Smooth muscle cell of the brain vasculature (primary cell): ENCODE measurements at places on chromosomes 13 and 19.

- no peak for DNase-seq
Measured at GRCh38 chr13:51920267-51920666, 58.5 kb downstream of the CCDC70 start.

DNA sequence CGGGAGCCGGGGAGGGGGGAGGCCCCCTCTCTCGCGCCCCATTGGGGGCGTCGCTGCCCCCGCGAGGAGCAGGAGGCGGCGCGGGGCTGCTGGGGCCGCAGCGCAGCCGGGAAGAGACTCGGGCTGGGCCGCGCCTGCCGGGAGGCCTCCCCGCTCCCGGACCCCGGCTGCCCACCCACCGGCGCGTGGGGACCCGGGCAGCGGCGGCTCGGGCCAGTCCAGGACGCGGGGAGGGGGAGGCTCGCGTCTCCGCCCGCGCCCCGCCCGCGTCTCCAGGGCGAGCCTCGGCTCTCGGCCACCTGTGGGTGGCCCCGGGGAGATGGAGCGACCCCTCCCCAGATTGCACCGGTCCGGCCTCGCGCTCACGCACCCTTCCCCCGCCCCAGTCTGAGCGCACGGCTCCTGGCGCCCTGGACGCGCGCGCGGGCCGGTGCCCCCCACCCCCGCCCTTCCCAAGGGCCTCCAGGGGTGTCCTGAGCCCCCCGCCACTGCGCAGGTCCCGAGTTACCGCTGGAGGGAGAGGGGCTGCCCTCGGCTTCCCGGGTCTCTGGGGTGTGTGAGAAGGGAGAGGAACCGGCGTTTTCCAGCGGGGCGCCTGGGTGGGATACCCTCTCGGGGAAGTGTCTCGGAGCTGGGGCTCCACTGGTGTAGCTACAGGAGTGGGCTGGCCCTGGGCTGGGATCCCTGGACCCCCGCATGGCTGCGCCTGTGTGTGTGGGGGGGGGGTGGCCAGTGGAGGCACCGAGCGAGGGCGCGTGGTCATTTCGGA, 645 bp downstream of the PALM start:
- no peak for DNase-seq

GRCh38 chr13:66965181-66965580, 265.0 kb downstream of the PCDH9 start:
- DNase-seq: no peak

DNA sequence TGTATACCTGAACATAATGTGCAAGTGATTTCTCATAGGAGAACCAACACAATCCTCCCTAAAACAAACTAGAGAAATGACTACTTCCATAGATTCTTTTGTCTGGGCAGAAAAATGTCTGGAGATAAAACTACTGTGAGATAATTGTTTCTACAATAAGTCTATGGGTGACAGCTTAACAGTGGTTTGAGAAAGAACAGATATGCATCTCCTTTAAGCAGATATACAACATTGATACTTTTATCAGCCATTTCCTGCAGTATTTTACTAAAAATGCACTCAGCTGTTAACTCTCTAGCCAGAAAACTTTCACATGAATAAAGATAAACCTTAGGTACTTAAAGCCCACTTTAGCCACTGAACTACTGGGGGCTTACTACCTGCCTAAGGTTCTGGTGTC, 1132.4 kb downstream of the EFNB2 start:
- DNase-seq: no peak

GRCh38 chr13:91375116-91375729, 23.2 kb upstream of the GPC5 start:
- DNase-seq: no peak

DNA sequence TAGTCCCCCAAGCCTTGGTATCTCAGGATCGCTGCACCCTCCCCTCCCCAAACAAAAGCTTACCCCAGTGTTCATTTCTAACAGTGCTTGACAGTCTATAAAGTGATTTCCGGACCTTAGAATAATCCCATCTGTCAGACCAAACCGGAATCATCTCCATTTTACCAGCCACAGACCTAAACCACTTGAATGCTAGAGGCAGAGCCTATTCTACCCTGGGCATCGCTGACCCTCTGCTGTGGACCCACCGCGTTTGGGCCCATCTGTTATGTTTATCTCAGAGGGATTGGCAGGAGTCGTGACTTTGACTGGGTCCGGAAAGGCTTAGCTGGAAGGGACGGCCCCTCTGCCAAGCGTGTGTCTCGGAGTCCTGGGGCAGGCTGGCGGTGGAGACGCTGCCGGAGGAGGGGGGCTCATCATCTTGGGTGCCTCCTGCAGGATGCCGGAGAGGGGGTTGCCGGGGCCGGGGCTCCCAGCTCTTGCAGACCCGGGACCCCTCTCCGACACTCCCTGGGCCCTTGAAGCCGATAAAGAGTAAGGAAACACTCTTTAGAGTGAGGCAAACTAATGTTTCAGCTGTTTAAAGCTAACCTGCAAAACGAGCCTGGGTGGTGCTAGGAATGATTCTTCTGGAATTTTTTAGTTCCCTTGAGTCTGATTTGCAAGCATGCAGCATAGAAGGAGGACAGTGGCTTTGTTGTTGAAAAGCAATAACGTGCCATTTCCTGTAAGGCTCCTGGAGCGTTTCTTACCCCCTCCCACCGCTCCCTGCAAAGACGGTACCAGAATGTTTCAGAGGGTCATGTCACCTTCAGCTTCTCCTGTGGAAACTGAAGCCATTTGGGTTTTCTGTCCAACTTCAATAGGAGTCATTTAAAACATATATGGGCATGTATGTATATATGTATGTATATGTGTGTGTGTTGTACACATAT, 1.3 kb downstream of the SLC25A42 start:
- DNase-seq: no peak

- no peak for DNase-seq
Measured at GRCh38 chr19:9165261-9165660, 13.5 kb upstream of the OR7D2 start.
